ENCODE measurements at places on chromosomes 12 and 14.

GRCh38 chr12:2323532-2324255, 270.9 kb downstream of the CACNA1C start:
- DNase-seq = no peak

DNA sequence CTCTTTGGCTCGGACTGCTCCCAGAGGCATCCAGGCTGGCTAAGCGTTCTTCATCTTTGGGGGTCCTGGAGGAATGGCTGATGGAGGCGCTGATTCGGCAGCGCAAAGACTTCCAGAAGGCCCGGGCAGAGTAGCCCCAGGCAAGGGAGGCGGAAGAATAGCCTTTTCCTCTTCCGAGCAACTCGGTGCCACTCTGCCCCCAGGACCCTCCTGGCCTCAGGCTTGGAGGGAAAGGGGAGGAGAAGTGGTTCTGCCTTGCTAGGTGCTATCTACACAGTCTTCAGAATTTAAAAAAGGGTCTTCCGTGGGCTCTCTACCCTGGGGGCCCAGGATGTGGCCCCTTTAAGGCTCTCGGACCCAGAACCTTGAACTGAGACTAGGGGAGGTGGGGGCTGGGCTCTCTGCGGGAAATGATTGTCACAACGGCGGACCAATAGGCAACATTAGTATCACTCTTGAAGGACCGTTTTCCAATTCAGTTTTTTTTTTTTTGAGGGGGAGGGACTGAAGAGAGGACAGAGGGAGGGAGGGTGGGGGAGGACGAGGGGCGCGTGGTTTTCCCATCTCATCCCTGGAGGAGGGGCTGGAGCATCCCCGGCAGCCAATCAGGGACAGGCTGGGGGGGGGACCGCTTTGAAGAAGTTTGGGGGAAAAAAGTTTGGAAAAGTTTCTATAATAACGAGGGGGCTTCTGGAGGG, at the start of gene NFATC4:
NFATC4 (plus strand) TSS at position 671 of the 698 bp plus-strand sequence. CDS start 157 bp downstream, outside the sequence.
- DNase-seq = peak; percentile 91

DNA sequence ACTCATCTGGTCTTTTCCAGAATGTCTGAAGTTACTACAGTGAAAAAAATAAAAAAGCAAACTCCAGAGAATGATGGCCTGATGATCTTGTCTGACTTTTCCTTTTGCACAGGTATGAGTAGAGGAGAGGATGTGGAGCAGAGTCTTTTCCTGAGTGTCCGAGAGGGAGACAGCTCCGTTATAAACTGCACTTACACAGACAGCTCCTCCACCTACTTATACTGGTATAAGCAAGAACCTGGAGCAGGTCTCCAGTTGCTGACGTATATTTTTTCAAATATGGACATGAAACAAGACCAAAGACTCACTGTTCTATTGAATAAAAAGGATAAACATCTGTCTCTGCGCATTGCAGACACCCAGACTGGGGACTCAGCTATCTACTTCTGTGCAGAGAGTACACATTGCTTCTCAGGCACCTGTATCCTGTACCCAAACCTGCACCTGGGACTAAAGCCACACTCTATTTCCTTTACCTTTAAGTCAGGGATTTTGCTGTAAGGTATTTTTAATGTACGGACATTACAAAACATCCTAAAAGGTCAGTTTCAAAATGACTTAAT, 75.8 kb upstream of the OR4E1 start:
- no peak for DNase-seq

GRCh38 chr14:91410771-91411536, 6.7 kb downstream of the CCDC88C start:
- no peak for DNase-seq

- DNase-seq = no peak
These were observed 16.1 kb downstream of the ZBTB1 start for GRCh38 chr14:64520699-64521098.

All from left forelimb (tissue), 1 donor.